Left kidney (tissue), 8 donors: ENCODE measurements at places on chromosomes 7 and 10.

DNA sequence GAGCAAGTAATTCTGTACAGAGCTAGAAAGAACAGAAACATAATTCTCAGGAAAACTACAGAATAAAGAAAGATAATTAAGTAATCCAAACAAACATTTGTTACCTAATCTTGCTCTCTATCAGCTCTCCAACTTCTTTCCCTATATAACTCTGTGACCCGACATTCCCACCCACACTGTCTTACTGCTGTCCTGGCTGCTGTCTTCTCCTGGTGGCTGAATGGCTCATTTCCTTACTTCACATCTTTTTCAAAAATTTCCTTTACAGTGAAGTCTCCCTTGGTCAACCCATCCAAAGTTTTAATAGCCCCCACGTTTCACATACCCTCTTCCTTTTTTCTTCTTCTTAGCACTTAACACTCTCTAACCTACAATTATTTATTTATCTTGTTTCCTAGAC, 64.0 kb downstream of the HYCC1 start:
- no peak for DNase-seq

GRCh38 chr7:125568799-125569198, 639.2 kb upstream of the POT1 start:
- no peak for DNase-seq

DNA sequence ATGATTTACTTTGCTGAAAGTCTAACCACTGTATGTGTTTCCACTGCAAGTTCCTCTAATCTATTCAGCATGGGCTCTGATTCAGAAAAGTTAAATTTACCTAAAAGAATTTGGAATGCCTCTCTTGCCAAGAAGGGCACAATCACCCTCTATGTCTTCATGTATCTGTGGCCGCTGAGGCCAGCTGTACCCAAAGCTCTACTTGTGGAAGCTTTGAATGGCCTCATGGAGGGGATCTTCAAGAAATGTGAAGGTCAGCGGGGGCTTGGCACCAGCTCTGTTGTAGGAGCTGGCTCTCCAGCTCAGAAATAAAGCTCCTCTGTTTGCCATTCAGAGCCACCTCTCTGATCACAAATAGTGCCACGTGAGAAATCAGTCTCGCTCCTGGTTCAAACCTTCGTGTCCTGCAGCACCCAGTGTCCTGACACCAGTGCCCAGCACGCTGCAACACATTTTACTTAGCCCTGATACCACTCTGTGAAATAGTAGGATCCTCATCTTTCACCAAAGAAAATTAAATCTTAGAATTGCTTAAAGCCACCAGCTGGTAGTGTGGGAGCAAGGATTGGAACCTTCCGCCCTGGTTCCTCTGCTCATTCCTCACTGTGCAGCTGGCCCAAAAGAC, 61.1 kb downstream of the PKD1L1 start:
- no peak for DNase-seq

- no peak for DNase-seq
Observed at GRCh38 chr7:84677117-84677732, 482.6 kb upstream of the SEMA3A start.

- DNase-seq: no peak
Observed at GRCh38 chr10:71468363-71469094, 71.8 kb downstream of the CDH23 start.

- no peak for DNase-seq
Observed at GRCh38 chr10:31100115-31100601, 68.5 kb upstream of the ZNF438 start.

GRCh38 chr7:33423646-33424020, 294.3 kb downstream of the BBS9 start:
- DNase-seq: no peak

DNA sequence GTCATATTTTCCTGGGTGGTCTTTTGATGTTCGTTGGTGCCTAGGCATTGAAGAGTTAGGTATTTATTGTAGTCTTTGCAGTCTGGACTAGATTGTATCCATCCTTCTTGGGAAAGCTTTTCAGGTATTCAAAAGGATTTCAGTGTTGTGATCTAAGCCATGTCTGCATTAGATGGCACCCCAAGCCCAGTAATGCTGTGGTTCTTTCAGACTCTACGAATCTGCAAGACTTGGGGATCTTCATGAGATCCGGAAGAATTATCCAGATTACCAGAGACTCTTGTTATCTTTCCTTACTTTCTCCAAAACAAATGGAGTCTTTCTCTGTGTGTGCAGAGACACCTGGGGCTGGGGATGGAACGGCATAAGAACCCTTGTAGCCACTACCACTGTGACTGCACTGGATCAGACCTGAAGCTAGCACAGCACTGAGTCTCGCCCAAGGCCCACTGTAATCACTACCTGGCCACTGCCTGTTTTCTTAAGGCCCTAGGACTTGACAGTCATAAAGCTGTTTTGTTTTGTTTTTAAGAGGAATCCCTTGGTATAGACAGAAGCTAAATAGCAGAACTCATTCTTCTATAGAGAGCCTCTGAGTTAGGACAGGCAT, 75.5 kb downstream of the MARCHF5 start:
- no peak for DNase-seq

DNA sequence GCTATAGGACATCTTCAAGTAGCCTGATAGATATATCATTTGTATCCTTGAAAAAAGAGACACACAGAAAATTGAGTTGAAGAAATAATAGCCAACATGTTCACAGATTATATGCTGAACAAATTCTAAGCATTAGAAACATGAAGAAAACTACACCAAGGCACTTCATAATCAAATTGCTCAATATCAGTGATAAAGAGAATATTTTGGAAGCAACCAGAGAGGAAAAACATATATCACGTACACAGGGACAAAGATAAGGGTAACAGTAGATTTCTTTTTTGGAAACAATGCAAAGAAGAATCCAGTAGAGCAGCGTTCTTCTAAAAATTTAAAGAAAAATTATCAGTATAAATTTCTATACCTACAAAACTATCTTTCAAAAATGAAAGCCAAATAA, 6.0 kb upstream of the FRMD4A start:
- no peak for DNase-seq

DNA sequence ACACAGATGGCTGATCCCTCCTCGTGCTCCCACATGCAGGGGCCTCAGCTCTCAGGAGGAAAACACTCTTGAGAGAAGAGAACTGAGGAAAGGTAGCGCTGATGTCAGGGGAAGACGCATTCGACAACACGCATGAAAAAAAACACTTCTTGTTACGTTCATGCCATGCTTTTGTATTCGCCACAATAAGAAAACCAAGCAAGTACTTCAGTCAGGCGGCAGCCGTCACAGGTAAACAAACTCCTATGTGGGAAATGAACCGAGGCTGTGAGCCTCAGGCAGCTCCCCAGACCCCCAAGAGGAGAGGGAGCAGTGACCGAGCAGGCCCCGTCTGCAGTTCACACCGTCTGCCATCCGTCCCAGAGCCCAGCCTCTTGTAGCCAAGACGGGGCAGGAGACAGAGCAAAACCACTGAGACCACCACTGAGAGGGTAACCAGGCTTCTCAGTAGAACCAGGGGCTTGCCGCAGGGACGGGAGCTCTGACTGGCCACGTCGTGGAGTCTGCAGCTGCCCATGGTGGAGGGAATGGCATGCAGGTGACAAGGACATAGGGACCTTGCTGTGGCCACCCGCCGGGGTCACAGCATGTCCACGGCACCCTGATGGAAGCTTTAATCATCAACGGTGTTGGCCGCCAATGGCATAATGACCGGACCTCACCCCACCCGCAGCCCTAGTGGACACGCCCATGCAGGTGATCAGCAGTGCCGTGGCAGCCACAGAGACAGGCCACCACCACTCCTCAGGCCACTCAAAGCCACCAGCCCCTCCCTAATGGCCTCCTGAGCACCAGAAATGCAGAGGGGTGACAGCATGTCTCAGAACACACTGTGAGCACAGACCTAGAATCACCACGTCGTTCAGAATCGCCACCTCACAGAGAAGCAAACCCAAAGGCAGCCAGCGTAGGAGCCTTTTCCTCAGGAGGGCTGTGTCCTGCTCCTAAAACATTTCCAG, 304.3 kb downstream of the PTPRN2 start:
- no peak for DNase-seq

- no peak for DNase-seq
Observed at GRCh38 chr10:106992055-106992454, 172.5 kb downstream of the SORCS1 start.

- DNase-seq: no peak
Observed at GRCh38 chr7:133724694-133725093, 402.4 kb upstream of the LRGUK start.

- no peak for DNase-seq
Observed at GRCh38 chr7:55242613-55243012, 122.5 kb upstream of the LANCL2 start.

GRCh38 chr7:80263821-80264220, 129.2 kb downstream of the GNAI1 start:
- no peak for DNase-seq

DNA sequence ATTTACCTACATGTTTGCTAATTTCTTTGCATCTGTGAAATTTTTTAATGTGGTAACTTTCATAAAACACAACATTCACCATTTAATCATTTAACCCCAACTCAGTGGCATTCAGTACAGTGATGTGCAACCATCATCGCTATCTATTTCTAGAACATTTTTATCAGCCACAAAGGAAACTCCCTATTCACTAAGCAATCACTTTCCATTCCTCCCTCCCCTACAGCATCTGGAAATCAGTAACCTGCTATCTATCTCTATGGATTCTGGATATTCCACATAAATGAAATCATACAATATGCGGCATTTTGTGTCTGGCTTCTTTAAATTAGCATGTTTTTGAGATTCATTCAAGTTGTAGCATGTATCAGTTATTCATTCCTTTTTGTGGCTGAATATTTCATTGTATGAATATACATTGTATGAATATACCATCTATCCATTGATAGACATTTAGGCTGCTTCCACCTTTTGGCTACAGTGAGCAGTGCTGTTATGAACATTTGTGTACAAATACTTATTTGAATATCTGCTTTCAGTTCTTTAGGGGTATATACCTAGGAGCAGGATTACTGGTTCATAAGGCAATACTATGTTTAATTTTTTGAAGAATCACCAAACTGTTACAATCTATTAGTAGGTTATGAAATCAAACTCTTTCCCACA, 19.4 kb upstream of the BPGM start:
- DNase-seq: no peak

DNA sequence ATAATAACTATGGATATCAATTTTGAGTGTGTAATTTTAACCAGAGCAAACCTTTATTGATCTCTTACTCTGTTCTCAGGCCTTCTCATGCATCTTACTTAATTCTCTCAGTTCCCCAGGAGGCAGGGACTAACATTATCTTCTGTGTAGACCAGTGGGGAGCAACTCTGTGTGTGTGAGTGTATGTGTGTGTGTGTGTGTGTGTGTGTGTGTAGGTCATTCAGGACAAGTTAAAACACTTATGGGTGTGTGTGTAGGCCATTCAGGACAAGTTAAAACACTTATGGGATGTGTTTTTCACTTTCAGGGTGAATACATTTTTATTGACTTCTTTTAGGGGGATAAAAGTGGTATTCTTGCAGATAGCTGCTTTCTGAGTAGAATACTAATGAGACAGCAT, 145.0 kb downstream of the ADAM12 start:
- DNase-seq: no peak

- no peak for DNase-seq
Observed at GRCh38 chr10:44245601-44245938, 139.3 kb downstream of the CXCL12 start.

GRCh38 chr7:29812185-29812876, 6.0 kb downstream of the WIPF3 start:
- no peak for DNase-seq

DNA sequence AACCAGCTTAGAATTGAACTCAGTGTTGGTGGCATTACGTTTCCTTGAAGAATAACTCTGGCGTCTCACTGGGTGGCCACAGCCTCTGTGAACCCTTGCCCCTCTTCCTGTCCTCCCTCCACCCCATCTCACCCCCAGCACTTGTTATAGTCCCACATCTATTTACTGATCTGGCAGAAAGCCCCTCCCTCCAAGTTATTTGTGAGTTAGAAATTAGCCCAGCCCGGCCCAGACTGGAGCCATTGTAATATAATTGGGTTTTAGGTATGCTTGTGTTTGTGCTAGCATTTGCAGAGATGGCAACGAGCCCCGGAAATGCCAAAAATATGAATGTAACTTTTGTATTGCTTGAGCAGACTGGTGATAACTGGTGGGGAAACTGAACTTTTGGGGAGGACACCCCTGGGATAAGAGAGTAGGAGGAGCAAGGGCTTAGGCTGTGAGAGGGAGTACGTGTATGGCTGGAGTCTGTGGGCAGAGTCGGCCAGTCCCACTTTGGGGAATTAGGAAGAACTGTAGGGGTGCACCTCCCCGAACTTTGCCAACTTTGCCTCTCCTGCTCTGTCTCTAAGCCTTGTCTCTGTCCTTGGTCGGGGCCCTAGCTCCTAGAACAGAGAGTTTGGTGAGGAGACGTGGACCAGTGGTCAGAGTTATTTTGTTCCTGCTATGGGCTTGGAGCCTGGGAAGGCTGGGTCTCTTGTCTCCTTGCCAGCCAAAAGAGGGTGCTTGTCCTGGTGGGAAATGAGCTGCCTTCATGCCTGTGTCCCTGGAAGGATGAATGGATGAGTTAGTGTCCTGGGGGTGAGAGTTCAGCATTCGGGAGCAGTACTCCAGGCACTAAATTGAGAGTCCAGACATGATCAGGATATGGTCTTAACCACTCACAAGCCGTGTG, 19.3 kb upstream of the TRIM8 start:
- DNase-seq: no peak

DNA sequence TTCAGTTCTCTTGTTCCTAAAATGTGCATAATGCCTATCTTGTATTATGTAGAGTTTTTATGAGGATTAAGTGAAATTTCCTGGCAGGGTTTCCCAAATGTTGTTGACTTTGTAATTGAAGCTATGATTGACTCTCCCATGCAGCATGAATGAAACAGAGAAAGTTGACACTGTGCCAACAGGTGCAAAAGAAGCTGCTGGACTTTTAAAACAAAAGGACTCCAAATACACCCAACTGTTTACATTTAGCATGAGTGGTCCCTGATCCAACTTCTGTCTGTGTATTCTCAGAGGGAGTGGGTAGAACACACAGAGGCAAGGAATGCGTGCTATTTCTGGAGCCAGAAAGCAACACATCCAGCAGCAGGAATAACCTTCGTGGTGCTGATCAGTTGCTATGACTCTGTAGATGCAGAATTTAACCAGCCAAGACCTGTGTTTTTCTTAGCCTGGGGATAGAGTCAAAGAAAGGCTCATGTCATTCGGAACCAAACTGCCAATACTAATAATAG, 14.4 kb upstream of the RBM20 start:
- peak; percentile 51 for DNase-seq

- DNase-seq: peak; percentile 22
Observed at GRCh38 chr10:36880898-36881297, 244.5 kb upstream of the ANKRD30A start.

- no peak for DNase-seq
Observed at GRCh38 chr7:57201895-57202210, 69.6 kb upstream of the ZNF479 start.

- DNase-seq: no peak
Observed at GRCh38 chr10:77810446-77811335, 115.9 kb downstream of the DLG5 start.

DNA sequence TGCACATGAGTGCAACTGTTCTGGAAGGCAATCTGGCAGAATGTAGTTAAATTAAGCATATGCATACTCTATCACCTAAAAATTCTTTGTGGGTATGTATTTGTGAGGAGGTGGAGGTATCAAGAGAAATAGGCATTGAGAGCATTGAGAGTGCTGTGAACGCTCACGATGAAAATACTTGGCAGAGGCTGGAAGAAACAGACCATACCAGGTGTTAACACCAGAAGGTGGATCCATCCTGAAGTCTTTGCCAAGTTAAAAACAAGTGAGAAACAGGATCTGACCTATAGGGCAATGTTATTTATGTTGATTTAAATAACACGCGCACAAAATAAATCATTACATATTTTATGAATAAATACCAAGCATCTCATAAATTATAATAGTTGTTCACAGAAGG, 311.6 kb downstream of the PCLO start:
- no peak for DNase-seq
